Calu3 (cell line): ENCODE measurements at places on chromosomes 6 and 20.

GRCh38 chr6:87504441-87504840, 31.7 kb downstream of the SLC35A1 start:
- DNase-seq: no peak

DNA sequence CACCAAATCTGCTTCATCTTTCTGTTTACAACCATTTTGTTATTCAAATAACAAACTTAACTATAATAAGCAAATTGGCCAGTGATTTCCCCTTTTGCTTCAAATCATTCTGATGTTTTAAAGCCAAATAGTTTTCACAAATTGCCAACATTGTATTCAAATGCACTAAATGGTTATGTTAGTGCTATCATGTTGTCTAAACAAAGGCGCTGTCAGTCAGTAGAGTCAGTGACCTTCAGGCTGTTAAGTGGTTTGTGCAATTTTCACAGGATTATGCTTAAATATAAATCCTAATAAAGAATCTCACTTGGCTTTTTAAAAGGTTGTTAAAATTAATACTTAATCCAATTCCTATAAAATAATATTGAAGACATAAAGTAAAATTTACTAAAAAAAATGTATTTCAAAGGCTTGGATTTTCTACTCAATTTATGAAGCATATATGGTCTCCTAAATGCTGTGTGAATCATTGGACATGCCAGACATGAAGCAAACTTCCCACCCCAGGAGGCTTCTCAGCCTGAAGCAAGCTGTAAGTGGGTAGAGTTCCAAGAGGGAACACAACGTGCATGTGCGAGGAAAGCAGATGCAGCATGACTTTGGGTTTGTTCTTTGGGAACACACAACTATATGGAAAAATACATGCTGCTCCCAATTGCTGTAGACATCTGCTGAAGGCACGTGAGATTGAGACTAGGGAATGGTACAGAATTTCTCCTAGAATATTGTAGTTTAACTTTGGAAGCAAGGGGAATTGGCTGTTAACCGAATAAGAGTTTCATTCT, 54.9 kb downstream of the RSPO3 start:
- no peak for DNase-seq

DNA sequence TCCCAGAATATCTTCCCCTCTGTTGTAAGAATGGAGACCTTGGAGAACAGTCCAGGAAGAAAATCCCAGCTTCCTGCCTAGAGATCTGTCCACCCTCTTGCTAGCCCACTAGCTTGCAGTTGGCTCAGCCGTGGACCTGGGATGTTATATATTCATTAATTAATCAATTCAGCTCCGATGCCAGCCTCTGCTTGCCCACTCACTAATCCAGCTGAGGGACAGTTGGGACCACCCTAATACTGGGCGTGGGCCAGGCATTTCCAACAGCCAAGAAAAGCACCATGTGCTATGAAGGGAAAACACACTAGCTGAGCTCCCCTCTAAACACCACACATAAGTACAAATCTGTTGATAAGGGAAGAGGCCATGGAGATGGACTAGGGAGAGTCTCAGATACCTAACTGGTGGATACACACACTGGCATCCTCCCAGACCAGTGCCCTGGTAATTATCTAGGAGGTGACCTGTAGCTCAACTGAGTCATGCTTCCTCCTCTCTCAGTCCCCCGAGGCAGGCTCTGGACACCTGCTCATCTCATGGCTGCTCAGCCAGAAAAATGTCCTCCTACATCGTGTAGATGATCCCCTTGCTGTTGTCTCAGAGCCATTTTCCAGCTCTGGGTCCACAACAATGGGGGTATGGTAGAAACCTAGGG, 78.9 kb downstream of the ANKRD60 start:
- no peak for DNase-seq

GRCh38 chr6:68654134-68654533, 19.1 kb downstream of the ADGRB3 start:
- DNase-seq: no peak

GRCh38 chr6:39327507-39327906, 5.0 kb upstream of the KCNK16 start:
- no peak for DNase-seq

DNA sequence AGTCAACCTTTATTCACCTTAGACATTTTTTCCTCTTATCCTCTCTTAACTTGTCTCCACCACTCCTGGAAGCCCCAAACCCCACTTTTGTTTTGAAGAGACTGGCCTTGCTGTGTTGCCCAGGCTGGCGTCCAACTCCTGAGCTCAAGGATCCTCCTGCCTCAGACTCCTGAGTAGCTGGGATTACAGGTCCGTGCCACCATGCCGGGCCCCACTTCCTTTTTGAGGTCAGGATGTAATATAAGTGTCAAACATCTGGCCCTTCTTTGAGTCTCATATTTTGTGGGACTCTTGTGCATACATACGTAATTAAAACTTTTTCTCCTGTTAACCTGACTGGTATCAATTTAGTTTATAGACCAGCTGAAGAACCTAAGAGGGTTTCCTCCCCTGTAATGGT, 1.4 kb upstream of the CDK19 start:
- no peak for DNase-seq

DNA sequence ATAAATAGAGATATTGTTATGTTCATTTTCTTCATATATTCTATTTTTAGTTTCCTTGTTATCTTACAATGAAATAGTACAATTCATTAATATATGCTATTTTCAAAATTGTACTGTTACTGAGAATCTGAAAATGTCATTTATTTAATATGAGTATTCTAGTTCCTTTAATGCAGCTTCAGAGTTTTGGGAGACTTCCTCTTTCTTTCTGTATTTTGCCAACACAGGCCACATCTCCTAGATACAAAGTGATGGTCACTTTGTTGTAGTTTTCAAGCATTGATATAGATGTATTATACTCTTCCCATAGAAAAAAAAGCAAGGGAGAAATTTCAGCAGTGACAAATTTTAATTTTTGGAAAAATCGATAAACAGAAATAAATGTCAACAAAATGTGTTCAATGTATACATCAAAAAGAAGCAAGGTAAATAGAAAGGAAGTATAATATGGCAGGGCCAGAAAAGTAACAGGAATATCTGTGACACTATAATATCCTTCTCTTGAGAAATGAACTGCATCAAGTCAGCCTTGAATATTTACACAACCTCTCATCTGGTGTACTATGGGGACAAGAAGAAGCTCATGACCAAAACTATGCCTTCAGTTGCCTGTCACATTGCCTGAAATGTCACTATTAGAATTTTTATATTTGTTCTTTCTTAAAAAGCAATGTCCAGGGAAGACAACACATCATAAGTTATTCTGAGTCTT, 396.0 kb downstream of the TBC1D32 start:
- DNase-seq: no peak

DNA sequence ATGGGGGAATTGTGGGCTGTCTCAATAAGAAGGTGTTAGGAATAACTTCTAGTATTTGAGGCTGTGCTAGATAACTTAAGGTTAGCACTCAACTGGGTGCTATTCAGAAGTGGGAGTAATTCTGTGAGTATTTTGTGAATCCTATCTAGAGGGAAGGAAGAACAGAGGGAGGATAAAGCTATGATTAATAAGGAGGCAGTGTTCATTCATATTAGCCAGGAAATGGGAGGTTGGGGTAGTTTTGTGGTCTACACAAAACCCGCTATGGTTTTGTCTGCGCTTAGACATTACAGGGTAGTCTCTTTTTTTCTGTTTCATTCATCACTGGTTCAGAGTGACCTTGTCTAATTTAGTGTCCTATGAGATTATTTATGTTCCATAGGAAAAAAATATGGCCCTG, 341.0 kb downstream of the ARHGAP18 start:
- no peak for DNase-seq

GRCh38 chr20:57257701-57258453, 8.6 kb downstream of the BMP7 start:
- no peak for DNase-seq

- DNase-seq: no peak
Measured at GRCh38 chr6:12169377-12169776, 120.8 kb upstream of the EDN1 start.

DNA sequence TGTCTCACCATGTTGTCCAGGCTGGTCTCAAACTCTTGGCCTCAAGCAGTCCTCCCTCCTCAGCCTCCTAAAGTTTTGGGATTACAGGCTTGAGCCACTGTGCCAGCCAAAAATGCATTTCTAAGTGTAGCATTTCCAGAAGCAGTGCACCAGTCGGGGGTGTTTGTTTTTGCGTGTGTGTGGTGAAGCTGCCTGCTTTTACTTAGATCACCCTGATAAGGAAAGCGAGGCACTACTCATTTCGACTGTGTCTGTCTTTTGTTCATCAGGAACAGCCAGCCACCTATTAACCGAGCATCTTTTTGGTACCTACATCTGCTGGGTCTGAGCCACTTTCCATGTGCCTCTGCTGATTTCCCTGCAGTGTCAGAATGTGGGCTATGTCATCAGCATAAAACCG, 18.7 kb downstream of the SIRT5 start:
- no peak for DNase-seq

- DNase-seq: peak; percentile 28
Measured at GRCh38 chr6:145028144-145028818, 707.0 kb downstream of the EPM2A start.

DNA sequence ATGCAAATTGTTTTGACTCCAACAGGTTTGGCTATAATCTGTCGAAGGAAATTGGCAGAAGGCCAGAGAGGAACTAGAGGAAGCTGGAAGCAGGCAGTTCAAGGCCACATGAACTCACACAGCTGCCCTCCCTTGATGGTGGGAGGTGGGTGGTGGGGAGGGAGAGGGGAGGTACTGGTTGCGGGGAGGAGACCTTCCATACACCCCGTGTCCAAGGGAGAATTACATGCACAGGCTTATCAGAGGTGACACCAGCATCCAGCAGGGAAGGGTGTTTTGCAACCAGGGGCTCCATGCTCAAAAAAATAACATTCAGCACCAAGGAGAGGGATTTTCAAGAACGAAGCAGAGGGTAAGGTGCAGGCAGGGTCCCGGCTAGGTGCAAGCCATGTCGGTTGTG, 9.1 kb downstream of the PRND start:
- DNase-seq: no peak

DNA sequence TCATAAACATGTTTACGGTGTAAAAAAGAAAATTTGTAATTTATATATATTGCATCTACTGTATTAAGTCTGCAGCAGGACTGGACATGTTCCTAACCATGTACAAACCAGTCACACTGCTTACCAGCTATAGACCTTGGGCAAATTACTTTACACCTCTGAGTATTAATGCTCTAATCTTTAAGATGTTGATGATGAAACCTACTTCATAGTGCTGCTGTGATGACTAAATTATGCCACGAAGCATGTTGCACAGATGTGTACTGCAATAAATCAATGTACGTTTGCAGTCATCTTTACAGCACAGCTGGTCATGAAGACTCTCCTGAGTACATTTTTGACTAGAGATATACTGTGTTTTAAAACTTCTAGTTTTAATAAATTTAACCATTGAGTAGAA, 42.6 kb downstream of the PRKN start:
- DNase-seq: no peak
